Daoy (cell line): ENCODE measurements at places on chromosomes 1 and 21.

- DNase-seq: no peak
Observed at GRCh38 chr1:1892079-1892762, 1.3 kb upstream of the GNB1 start.

- DNase-seq: no peak
Observed at GRCh38 chr1:114540272-114540671, 29.3 kb upstream of the TRIM33 start.

DNA sequence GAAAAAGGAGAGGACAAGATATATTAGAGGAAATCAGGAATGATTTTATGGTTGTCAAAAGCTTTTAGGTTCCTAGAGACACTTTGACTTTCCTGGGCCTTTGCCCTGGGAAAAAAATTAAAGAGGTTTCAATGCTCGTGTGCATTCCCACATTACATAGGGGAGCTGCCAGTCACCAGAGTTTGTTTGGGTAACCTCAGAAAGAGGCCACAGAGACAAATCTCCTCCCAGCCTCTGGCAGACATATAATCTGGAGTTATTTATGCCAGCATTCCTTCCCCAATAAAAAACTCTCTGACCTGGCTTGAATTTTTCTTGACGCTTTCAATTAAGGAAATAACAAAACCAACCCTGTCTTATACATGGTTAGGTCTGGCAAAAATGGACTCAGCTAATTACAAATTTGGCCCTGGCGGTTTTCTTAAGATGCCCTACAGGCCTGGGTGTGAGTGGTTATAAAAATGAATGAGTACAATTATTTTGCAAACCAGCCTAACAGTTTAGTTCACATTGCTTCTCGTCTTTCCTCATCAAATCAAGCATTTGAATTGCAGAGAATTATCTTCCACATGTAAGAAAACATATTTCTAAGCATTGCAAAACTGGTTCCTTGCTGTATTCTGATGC is 63.7 kb downstream of the WLS start:
- no peak for DNase-seq

DNA sequence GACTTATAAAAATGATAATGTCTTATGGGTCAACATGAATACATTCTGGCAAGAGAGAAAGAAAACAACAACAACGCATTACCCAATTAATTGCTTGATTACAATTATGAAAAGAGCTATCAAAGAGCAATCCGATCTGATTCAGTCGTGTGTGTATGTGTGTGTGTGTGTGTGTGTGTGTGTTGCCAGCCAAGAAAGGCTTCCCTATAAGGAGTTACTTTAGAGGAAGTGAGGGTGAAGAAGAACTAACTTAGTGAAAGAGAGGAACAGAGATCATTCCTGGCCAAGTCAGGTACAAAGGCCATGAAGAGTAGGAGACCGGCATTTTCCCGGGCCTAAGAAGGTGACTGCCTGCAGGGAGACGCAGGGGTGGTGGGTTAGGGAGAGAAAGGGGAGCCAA is 9.4 kb downstream of the TMEM35B start:
- DNase-seq: no peak

GRCh38 chr1:75135573-75136194 is 1.5 kb downstream of the LHX8 start:
- no peak for DNase-seq

DNA sequence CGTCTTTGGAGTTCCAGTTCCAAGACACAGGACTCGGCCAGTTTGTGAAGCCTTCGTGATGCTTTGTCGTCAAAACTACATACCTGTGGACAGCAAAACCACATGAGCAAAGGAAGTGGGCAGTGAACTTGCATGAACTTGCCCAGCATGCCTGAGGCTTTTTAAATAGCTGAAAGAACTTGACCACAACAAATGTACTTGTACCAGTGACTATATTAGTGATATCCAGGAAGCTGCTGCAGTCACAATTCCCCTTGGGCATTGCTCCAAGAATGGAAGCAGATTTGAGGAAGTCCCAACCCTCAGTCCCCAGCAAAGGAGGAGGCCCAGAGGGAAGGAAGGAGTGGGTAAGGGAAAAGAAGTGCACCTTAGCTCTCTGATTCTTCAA is 2.6 kb downstream of the FUCA1 start:
- peak; percentile 79 for DNase-seq

DNA sequence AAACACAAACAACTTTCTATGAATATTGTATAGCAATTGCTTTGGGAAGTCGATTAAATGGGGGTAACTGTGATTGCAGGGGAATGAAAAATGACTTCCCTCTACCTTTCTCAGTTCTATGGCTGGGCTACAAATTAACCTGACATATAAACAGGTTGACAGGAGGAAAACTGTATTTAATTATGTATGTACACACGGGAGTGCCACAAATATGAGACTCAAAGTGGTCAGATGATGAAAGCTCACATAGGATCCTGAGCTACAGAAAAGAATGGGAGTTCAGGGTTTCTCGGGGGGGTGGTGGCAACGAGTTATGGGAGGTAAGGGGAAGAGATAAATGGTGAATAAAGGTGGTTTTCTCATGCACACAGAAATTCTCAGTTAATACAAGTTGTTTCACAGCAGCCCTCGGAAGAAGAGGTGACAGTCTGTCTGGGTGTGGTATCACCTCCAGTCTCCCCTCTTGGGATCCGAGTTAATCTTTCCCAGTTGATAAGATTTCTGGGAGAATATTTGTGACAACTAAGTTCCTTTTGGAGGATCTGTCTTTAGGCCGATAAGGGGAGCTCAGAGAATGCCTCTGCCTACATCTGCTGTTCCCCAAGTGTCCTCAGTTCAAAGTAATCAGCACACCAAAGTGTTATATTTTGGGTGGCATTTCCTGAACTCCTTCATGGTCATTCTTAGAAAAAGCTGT is 26.3 kb downstream of the GADD45A start:
- no peak for DNase-seq
